ENCODE measurements at places on chromosomes 1 and 21.

DNA sequence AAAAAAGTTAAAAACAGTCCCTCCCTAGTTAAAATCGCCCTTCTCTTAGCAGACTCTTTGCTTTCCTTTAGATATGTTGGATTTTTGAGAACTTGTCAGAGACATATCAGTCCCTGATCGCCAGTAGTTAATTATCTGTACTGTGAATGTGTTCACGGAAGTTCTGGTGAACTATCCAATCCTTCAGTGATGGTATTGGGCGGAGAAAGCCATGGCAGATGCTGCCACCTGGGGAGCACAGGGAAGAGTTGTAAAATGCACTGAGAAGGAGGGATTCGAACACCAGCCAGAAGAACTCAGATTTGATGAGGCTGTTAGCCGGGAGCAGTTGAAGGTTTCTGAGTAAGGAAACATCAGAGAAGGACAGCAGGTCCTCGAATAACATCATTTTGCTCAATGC lies 17.5 kb upstream of the KIF14 start:
- no peak for DNase-seq

DNA sequence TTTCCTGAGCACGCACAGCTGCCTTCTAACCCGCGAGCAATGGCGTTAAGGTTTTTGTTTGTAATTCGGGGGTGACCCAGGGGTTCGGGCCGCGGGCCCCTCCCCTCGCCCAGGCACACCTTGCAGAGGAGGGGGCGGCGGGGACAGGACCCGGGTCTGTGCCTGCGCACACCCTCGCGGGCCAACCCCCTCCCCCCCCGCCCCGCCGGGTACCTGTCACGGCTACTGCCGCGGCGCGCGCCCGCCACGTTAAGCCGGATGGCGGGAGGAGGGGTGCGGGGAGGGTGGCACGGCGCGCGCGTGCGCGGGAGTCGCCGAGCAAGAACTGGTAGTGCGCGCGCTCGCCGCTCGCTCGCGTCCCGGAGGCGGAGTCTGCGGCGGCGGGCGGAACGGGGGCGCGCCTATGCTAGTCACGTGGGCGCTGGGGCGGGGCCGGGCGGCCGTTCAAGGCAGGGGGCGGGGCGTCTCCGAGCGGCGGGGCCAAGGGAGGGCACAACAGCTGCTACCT lies at the start of gene TPTE:
Gene TPTE, plus strand, starts transcription at position 493 of the 508 bp plus-strand sequence. CDS start 17,141 bp downstream, outside the sequence.
- no peak for DNase-seq

- DNase-seq, result no peak
These were observed 8.0 kb downstream of the RCSD1 start for GRCh38 chr1:167638064-167638463.

DNA sequence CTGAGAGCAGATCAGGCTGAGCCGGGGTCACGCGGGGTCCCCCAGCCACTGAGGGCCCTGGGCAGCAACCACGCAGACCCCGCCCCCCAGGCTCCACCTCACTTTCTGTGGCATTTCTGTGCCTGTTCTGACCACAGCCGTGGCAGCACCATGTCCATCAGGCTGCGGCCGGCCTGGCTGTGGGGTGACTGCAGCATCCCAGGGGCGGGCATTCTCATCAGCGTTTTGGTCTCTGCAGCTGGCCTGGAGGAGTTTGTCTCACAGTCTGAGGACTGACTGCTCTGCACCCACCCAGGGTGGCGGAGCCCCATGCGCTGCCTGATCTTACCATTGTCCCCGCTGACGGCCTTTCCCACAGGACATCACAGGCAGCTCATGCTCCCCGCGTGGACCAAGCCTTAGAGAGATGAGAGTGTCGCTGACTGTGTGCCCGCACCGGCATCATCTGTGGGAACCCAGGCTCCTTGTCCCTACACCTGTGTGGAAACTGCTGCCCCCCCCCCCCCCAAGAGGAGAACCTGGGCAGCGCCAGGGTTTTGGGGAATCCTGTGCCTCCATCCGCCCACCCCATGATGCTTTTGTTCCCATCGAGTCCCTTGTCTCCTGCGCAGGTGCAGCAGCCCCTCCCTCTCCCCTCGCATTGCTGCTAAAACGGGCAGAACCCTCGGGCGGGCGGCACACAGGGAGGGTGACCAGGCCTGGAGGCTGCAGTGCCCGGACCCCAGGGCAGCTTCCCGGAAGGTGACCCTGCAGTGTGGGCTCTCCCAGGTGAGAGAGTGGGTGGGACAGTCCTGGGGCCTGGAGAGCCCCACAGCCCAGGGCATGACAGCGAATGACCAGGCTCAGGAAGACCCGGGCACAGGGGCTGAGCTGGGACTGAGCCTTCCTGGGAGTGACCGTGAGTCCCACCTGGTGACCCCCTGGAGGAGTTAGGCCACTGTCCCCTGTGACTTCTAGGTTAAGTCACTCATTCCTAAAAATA lies 1.8 kb downstream of the KRTAP10-1 start:
- DNase-seq, result no peak

DNA sequence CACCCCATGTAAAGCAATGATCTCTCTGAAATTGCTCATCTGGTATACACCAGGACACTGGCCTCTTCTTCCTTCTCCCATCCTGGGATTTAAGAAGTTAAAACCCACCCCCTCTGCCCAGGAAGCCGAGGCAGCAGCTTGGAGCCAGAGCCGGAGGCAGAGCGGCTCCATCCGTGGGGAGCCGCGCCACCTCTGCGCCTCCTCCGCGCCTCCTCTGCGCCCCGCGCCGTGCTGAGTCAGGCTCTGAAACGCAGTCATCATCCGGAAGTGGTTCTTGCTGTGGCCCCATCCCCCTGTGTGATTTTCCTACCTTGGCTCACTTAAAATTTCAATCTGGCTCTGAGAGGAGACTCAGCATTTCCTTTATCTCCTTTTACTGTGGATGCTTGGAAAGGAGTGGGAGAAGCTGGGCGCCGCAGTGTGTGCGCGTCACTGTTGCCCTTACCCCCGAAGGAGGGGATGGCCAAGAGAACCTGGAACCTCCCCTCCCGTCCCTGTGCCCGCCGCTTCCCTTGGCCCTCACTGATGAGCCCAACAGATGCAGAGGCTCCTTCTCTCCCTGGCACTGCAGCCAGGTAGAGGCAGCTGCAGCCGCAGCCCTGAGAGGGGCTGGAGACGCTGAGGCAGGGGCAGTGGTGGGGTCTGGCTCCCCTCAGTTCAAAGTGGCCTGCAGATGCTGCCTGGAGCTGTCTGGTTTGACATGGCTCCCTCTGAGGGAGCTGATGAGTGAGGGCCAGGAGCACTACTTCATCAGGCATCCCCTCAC lies 15.3 kb upstream of the NPHP4 start:
- DNase-seq, result peak; percentile 47
